Globus pallidus (tissue), 1 donor: ENCODE measurements at places on chromosomes 3 and 15.

- DNase-seq, result peak; percentile 68
These were observed 72.6 kb downstream of the NPTN start for GRCh38 chr15:73560501-73561117.

- no peak for DNase-seq
These were observed 126.8 kb downstream of the GSK3B start for GRCh38 chr3:119967353-119968006.

GRCh38 chr15:79436037-79436780 is 4.1 kb downstream of the MINAR1 start:
- peak; percentile 19 for DNase-seq

DNA sequence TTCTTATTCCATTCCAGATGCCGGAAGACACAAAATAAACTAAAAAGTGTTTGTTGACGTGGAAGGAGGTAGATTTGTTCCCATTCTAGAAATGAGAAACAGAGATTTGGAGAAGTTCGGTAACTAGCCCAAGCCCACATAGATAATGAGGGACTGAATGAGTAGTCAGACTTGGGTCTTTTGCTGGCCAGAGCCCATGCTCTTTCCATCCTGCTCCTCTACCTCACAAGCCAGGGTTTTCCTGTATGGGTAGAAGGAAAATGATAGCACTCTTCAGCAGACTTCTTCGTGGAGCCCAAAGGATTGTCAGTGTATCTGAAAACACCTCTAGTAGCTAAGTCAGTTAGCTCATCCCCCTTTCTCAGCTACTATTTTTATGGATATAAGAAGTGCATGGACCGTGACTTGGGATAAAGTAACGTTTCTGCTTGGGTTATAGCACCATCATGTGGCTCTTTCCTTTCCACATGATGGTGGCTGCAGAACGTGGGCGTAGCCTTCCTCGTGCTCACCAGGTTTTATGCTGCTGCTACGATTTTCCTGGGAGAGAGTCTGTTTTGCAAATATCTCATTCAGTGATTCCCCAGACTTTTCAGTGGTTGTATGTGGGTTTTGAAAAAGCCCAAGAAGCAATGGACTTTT is 84.6 kb downstream of the DGKG start:
- DNase-seq, result no peak

DNA sequence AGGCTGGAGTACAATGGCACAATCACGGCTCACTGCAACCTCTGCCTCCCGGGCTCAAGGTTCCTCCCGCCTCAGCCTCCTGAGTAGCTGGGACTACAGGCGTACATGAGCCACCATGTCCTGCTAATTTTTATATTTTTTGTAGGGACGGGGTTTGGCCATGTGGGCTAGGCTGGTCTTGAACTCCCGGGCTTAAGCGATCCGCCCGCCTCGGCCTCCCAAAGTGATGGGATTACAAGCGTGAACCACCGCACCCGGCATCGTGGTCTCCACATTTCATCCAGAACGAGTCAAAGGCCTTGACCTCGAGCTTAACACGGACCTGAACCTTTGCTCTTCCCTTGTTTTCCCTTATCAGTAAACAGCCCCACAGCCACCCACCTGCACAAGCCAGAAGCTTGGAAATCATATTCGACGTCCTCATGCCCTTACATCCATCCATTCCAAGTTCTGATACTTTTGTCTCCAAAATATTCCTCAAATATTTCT is 1.4 kb upstream of the PTPN23 start:
- no peak for DNase-seq

GRCh38 chr15:80478075-80478474 is 73.9 kb downstream of the ARNT2 start:
- no peak for DNase-seq

DNA sequence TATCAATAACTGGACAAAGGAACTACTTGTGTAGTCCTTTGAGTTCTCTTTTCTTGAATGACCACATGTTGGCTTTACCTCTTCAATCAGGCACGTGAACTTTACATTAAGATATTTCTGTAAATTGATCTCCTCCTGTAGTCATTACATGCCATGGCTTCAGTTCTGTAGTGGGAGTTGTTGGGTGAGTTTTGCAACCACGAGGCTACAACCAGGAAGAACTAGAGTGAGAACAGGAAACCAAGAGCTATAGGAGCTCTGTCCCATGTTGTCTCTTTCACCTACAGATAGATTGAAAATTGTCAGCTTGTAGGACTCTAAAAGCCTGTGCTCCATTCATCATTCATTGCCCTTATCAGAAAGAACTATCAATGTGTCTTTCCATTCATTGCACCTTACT is 2.0 kb downstream of the RSRC1 start:
- no peak for DNase-seq

DNA sequence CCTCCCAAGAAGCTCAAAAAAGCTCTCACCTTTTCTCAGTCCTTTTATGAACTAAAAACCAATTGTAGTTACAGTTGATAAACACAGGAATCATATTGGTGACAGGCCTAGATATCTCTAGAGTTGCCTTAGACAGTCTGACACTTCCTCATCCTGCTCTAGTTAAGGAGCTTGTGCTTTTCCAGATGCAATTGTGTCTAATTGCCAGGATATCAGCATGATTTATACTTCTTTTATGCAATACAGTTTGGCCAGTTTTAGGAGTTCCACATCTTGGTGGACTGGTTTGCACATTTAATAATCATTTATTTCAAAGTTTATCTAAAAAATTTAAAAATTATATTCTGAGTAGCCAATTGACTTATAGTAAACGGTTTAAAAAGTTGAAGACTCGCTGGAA is 95.7 kb downstream of the DUT start:
- no peak for DNase-seq

GRCh38 chr15:92226020-92226612 is 167.6 kb upstream of the ST8SIA2 start:
- DNase-seq, result peak; percentile 61

DNA sequence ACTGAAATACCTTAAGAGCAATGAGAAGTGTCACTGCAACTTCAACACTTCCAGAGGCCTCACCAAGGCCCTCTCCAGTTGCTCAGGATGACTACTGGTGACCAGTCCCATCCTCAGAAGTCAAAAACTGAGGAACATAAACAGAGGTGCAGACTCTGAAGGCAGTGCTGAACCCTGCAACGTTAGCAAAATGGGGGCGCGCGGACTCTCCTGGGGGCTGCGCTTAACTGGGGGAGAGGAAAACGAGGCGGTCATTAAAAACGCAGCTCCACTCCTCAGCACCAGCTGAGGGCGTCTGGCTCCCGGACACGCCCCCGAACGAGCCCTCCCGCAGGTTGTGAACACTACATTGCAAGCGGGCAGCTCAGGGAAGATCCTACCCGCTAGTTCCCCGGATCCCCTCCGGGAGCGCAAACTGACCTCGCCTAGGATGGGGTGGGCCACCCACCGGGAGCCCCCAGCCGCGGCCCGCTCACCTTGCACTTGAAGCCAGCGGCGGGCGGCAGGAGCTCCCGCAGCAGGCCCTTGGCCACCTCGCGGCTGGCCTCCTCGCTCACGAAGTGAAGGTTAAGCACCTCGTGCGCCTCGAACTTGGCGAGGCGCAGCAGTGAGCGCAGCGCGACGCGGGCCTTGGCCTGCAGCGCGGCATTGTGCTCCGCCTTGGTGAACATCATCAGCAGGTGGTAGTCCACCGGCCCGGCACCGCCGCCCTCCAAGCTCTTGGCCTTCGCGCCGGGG is 711 bp downstream of the XXYLT1 start:
- DNase-seq, result no peak

DNA sequence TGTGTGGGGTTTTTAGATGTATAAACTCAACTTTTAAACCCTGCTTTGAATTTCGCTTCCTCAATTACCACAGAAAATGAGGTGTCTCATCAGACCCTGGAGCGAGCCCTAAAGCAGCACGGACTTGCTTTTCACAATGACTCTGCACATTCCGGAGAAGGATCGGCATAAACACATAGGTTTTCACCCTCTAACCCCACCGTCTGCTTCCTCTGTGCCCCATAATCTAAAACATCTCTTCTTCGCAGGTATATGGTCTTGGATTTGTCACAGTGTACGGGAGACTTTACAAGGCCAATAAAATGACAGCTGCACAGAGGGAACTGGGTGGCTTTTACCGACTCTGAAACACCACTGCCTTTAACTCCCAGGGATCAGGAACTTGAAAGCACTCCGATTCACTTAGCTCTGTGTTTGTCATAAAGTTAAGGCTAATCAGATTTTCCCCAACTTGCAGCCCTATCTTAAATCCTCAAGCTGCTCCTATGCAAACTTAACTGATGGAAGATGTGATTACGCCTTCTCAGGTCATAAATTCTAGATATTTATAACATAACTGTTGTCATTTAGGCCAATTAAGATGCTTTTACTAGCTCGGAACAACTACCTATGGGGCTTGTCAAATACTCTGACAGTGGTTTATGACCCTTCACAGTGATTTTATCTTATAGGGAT is 133.4 kb upstream of the WNT5A start:
- DNase-seq, result peak; percentile 15

- no peak for DNase-seq
These were observed 184.5 kb downstream of the FNDC3B start for GRCh38 chr3:172223870-172224269.

GRCh38 chr3:183381179-183381578 is 47.2 kb downstream of the MCF2L2 start:
- DNase-seq, result no peak

- DNase-seq, result no peak
These were observed 39.8 kb upstream of the CRTC3 start for GRCh38 chr15:90489944-90490343.

DNA sequence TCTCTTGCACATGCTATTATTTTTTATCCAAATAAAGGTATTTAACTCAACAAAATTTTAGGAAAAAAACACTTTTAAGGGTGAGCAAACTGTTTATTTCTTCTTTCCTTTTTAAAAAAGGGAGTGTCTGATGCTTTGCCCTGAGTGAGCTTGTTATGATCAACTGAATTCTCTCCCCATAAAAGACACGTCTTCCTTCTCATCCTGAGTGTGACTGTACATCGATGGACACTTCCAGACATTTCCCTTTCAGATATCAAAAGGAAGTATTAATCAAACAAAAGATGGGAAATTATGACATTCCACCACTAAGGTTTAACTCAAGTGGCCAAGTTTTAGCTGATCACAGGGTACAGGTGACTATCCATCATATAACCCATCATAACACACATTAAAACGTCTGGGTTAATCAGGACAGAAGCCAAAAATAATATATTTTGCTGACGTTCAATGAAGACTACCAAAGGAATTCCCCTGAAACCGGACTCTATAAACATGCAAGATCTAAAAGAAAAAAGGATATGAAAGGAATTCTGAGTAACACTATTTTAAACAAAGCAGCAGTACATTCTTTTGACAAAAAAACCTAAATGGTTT is 354.8 kb downstream of the MECOM start:
- DNase-seq, result no peak

GRCh38 chr3:191353022-191353777 is 22.9 kb upstream of the UTS2B start:
- no peak for DNase-seq

GRCh38 chr15:81502439-81502838 is 128.4 kb upstream of the TMC3 start:
- no peak for DNase-seq

GRCh38 chr15:58530056-58530590 is 98.3 kb downstream of the LIPC start:
- no peak for DNase-seq
